ENCODE measurements at places on chromosomes 2 and 18.
A peak's percentile ranks its signal among the peaks of the same experiment; 100 is the strongest.

DNA sequence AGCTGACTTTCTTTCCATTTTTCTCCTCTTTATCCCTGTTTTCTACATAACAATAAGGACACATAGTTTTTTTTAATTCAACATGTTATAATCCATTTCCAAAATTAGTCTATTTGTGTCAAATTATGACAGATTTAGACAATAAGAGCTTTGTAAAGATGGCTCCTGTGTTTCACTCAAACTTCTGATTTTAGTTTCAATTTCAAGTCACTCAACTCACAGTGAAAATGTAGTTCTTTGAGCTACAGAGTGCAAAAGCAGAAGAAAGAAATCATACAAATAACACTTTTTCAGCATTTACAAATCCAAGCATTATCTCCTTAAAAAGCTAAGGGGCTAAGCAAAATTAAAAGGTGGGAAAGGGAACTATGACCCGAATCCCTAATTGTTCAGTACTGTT, 340.7 kb upstream of the TRIB2 start:
- no peak for DNase-seq

DNA sequence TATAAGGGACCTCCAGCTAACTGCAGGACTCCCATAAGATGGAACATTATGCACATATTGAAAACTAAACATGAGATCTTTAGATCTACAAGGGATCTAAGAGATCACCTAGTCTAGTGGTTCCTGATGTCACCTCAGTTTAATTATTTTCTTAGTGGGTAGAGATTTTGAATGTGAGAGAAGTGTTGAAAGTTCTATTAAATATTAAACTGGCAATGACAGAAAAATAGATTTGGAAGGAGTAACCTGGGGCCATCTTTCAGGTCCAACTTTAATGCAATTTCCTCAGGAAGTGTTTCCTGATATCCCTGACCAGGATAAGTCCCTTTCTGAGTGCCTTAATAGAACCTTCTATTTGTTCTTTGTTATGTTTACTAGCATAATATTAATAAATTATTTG, 29.1 kb upstream of the CPS1 start:
- DNase-seq, result no peak

DNA sequence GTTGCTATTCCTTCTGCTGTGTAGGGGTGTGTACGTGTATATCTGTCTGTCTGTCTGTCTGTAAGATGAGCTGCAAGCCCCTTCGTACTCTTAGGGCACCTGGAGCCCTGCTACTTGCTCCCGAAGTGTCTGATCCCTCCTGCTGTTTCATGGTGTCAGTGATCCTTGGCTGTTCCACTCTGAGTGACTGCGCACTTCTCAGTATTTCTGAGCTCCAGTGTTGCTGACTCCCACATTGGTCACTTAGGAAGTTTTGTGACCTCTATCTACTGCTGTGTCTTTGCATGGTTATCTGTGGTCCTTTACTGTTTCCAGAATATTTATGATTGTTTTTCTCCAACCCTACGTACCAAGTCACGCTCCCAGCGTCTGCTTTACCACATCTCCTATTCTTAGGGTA, 16.2 kb downstream of the SEMA4F start:
- DNase-seq, result no peak

DNA sequence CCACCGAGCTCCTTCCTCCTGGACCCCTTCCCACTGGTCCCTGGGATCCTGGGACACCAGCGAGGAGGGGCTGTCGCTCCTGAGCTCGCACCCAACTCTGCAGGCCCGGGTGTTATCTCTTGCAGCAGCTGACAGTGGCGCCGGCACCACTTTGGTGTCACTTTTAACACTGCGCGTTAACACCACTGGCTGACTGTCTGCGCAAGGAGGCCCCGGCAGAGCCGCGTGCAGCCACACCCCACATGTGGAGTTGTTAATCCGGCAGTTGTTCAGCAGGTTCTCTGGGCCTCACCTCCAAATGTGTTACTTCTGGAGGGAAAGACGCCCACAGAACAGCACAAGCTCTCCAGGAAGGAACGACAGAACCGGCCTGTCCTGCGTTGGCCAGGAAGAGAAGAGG, 155.0 kb upstream of the GLI2 start:
- DNase-seq, result no peak

GRCh38 chr2:128159437-128159836, 68.4 kb downstream of the UGGT1 start:
- DNase-seq, result no peak

DNA sequence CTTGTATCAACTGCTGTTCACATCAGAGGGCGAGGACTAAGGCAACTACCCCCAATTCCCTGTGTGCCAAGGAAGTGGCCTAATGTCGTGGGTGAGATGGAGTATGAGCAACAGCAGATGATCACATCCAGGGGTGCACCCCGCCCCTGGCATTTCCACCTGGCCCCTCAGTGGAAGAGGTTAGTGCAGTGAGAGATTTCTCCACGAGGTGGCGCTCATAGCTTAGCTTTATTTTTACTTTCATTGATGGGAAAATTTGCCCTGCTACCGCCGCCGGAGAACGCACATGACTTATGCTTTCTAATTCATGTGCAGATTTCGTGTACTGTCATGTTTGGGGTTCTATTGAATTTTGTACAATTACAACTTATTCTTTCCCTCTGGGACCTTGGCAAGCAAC, 470.6 kb upstream of the MEX3C start:
- no peak for DNase-seq

- DNase-seq, result no peak
Observed at GRCh38 chr2:16470936-16471490, 194.6 kb downstream of the CYRIA start.

DNA sequence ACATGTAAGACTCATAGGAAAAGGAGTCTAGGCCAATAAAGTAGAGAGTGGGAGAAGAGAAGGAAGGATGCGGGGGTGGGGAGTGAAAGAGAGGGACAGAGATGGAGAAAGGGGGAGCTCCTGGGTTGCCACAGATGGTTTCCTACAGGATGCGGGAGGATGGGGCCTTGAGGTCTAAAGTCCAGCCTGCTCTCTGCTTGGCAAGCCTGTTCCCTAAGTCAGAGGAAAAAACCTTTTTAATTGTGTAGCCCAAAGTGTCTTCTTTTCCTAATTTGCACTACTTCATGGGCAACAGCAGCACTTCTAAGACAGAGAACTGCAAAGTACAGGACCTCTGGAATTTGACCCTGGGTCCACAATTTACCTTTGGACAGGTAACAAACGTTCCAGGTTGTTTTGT, 1.4 kb upstream of the FAM110C start:
- no peak for DNase-seq

GRCh38 chr2:146837857-146838256, 1007.0 kb upstream of the ACVR2A start:
- no peak for DNase-seq

DNA sequence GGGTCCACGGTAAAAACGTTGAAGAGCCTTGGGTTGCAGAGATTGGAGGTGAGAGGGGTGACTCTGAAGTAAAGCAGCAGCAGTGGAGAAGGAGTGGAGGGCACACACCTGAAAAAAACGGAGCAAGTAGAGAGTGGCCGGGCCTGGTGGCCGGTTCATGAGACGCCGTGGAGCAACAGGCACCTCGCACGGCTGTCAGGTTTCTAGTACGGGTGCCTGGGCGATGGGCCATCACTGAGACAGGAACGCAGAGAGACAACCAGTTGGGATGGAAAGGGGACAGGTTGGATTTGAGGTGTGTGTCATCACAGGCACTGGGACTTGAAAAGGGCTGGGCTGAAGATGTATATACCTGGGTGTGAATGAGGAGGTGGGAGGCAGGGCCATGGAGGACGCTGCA, 104.2 kb downstream of the MTCL1 start:
- DNase-seq, result no peak

- peak; percentile 56 for DNase-seq
Observed at GRCh38 chr2:231714639-231715498, 6.5 kb downstream of the PTMA start.

- no peak for DNase-seq
Observed at GRCh38 chr2:237300739-237301138, 113.2 kb downstream of the COL6A3 start.

DNA sequence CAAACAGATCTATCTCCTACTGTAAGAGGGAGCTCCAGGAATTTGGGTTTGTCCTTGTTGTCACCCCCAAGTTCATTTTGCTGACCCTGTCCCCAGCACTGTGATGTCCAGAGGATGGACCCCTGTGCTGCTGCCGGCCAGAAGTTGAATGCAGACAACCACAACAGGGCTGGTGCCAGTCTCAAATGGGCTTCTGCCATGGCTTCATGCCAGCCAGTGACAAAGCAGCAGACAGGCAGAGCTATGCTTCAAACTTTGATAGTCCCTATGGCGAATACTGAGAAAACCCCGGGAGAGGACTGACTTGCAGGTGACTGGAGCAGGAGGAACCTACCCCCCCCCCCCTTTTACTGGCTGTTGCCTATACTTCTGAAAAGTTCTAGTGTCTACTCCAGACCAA, 3.2 kb downstream of the SMAD7 start:
- DNase-seq, result no peak

GRCh38 chr2:223779877-223780276, 57.5 kb downstream of the AP1S3 start:
- no peak for DNase-seq

- DNase-seq, result no peak
Observed at GRCh38 chr18:30376515-30376914, 666.0 kb downstream of the DSC3 start.

GRCh38 chr2:241142593-241142992, 6.7 kb downstream of the PASK start:
- DNase-seq, result no peak

DNA sequence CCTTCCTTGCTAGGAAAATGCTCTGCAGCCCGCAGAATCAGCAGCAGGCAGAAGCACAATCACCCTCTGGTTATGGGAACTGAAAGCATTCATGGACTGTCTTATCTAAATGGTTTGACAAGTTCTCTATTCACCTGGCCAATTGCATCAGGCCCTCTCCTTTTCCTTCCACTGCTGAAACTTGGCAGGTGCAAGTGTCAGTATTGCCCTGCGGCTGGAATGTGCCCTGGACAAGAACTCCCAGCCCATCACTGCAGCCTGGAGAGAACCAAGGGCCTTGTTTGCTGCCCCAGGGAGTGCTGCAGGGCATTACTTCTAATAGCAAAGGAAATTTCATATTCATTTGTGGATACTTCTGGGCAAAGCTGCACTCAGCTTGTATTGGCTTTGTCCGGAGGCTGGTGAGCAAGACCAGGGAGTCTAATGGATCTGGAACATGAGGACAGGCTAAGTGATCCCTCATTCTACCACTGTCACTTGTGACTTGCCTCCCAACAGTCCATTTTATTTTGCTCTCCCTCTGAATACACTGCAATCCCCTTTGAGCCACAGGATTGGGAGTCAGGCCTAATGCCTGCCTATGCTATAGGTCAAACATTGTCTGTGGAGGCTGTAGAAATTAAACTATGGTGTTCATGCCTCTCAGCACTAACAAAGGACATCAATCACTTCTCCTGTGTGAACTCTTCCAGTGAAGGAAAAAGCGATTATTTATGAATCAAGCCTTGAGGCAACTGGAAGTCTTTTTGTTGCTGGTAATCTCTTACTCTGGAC, 116.9 kb downstream of the LYPD6B start:
- DNase-seq, result no peak

DNA sequence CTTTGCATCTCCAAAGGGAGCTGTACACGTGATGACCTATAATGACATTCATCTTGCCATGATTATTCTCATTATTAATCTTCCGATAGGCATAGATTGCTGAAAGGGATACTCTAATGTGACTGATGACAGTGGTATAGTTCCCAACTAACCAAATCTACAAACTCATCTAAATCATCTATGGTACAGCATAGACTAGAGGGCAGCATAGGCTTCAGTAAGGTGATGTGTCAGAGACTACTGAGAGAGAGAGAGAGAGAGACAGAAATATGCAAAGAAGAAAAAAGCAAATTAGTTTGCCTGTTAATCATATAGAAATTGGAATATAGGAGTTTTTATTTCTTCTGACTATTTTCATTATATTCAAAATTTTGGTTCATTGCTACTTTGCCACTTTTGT, 89.3 kb downstream of the CSRNP3 start:
- DNase-seq, result no peak

DNA sequence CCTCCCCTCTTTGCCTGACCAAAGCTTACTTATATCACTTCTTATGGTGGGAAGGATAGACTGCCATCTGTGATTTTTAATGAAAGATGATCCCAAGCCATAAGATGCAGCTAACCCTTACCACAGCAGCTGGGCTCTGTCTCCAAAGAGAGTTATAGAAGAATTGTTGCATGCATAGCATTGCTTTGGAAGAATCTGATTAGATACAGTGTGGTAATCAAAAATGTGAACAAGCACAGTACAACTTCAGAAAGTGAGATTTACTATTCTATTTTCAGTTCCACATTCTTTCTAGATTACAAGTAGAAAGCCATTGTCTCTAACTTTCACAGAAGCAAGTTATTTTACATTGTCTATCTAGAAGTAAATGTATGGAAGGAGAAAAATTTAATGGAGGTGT, 129.0 kb upstream of the ACVR2A start:
- DNase-seq, result no peak

DNA sequence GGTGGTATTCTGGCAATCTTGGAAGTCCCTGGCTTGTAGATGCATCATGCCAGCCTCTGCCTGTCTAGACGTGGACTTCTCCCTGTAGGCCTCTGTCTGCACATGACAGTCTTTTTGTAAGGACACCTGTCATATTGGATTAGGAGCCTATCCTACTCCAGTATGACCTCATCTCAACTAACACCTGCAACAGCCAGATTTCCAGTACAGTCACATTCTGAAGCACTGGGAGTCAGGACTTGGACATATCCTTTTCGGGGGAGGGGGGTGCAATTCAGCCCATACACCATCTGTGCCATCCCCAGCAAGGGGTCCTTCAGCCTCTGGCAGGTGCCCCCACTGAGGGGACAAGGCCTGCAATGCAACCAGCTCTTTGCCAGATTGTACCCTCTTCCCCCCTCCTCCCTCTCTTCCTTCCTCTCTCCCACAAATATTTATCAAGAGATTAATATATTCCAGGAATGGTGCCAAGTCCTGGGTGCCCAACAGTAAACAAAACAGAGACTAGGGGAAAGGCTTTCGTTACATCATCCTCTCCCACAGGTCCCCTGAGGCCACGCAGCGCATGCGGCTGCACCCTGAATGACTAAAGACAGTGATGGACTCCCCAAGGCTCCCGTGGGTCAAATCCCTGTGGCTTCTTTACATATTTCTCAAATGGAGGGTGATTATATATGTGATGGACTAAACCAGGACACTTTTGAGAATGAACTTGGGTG, 20.5 kb upstream of the MYCN start:
- no peak for DNase-seq
